EH (cell line): ENCODE measurements at places on chromosomes 3 and 15.

DNA sequence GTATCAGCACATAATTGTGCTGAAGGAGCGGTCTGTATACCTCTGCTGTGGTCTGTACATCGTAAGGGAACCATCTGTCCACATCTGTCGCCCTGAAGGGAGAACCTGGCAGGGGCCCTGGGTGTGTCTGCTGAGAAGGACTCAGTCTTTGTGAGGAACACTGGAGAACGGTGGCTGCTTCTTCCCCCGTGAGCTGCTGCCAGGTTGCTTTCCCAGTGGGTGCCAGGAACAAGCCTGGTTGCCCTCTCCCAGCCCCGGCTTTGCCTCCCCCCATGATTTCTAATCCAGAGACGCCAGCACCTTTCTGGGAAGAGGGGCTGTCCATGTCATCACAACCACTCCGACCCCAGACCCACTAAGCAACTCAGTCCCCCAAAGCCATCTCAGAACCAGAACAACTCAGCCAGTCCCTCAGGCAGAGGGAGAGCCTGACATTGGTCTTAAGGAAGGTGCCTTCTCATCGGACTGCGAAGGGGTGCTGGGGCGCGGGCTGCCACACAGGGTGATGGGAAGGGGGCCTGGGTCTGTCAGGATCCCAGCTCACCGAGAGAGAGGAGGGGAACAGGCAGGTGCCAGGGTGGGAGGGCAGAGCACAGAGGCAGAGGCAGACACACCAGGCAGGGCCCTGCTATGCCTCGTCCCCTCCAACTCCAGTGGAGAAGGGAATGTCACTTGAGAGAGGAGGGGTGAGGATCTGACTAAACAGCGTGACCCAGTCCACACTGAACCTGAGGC lies 8.5 kb downstream of the TNK2 start:
- no peak for DNase-seq

DNA sequence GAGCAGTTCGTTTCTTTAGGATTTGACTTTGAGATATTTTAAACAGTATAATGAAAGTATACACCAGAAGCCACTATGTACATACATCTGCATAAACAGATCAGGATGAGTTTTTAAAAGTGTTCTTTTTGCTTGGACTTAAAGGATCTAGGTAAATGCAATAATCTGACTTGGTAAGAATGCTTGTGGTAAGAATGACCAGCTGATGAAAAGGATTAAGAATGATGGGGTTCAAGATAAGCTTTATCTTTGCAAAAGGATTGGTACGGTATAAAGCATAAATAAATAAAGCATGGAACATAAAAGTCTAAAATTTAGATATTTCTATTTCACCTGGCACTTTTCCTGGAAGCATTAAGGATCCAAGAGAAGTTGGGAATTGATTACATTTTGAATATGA lies 9.8 kb upstream of the MME start:
- no peak for DNase-seq

- peak; percentile 6 for DNase-seq
Measured at GRCh38 chr3:94184781-94185180, 121.9 kb downstream of the NSUN3 start.

DNA sequence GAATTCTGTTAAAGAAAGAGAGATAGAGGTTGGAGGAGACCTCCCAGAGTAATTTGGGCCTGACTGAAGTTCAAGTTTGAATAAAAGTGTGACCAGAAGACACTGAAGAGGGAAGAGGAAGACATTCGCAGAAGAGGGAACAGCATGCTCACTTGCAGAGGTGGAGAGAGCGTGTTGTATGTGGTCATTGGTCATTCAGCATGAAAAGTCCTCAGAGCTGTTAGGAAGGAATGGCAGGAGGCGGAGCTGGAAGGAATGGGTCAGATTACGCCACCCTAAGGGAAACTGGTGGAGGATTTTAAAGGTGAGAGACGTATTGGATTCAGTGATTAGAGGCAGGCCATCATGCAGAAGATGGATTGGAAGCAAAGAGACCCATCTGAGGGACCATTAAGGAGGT lies 41.6 kb downstream of the IQCH start:
- DNase-seq, result peak; percentile 2

DNA sequence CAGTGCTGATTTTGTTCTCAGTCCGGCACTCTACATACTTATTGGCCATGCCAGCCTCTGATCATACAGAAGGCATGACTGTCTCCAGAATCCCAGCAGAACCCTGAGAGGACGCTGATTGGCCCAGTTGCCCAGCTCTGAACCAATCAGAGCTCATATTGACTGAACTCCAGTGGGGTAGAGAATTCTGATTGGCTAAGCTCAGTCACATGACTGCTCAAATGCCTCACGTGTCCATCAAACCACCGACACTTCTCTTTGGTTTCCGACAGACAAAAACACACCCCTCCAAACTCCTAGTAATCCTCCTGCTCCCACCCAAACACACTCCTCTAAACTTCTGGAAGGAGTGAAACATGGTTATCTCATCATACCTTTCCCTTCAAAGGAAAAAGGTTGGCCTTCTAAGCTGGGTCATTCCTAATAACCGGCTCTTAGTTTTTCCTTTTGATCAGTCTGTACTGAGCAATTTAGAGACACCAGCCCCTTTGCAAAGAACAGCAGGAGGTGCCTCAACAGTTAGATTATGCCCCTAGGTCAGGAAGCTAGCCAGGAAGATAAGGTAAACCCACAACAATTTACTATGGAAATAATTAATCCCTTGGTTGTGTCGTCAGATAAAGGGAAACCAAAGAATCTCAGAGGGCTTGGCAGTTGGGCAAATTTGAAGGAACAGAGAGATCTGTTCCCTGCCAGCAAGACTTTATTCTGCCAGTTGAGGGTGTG lies 187.8 kb downstream of the TLE3 start:
- DNase-seq, result no peak

DNA sequence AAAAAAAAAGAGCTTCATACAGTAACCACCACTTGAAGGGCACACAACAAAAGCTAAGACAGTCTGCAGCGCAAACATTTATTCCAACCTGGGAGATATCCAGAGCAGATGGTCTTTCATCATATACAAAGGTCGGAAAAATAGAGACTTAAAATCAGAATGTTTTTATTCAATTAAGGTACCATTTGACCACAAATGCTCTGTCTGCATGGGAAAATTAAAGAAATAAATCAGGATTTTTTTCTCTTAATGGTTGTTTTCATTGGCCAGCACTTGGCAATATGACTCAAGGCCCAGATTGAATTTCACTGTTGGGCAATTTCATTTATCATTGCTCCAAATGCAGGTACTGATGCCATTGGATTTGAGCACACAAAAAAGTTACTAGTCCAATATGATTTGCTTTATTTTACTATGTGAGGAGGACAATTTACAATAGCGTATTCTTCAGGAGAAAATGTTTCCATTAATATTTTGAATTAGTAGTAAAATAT lies 145.9 kb upstream of the AGTR1 start:
- no peak for DNase-seq
